ENCODE measurements at places on chromosomes 5 and 9. TPM values are rescaled to one million over a fixed set of nuclear protein-coding genes. Genes with fewer than 3 reads are reported as not detected.

The IL9 gene
- total RNA-seq, result not detected

The CAPSL gene
- total RNA-seq, result not detected

GRCh38 chr5:149893403-149893931 is 51.1 kb downstream of the PDE6A start:
- no peak for DNase-seq
- H3K4me1 ChIP-seq, result no peaks in the 10 kb centered on the region
- H3K27ac ChIP-seq, result no peak overlapping the region
- no peaks in the 10 kb centered on the region for H3K27me3 ChIP-seq

DNA sequence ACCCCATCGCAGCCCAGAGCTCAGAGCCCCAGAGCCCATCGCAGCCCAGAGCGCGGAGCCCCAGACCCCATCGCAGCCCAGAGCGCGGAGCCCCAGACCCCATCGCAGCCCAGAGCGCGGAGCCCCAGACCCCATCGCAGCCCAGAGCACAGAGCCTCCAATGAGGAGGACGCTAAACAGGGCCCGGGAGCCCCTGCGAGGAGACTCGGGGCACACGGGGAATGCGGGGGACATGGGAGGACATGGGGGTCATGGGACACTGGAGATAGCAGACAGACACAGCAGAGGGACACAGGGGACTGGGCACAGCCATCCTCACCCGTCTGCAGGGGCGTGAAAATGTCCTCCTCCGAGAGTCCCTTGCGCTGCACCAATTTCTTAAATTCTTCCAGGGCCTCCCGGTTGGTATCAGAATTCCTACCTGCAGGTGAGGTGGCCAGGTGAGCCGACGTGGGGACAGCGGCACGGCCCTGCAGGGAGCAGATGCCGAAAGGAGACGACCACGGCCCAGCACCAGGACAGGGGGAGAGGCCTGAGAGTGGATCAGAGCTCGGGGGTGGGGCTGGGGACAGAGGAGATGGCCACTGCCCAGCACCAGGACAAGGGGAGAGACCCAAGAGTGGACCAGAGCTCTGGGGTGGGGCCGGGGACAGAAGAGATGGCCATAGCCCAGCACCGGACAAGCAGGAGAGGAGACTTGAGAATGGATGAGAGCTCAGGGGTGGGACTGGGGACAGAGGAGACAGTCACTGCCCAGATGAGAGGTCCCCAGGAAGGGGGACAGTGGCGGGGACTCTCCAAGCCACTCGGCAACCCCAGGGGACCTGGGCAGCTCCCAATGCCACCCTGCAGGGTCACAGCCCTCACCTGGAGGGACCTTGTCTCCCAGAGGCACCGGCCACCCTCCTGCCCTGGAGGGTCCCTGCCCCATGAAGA is 2.8 kb downstream of the OBP2B start:
- no peaks in the 10 kb centered on the region for H3K36me3 ChIP-seq
- DNase-seq, result no peak
- H3K27me3 ChIP-seq, result peaks cover 24% of the 10 kb centered on the region
- no peaks in the 10 kb centered on the region for H3K4me1 ChIP-seq
- no peak overlapping the region for H3K27ac ChIP-seq

GRCh38 chr9:114282926-114283325 is 40.0 kb upstream of the ORM1 start:
- no peak for DNase-seq
- peaks cover 1% of the 10 kb centered on the region for H3K4me1 ChIP-seq
- no peaks in the 10 kb centered on the region for H3K36me3 ChIP-seq
- no peak overlapping the region for H3K27ac ChIP-seq
- H3K4me3 ChIP-seq, result no peak overlapping the region

Measured in GM23338 (cell line).